ENCODE measurements at places on chromosomes 1 and 21.

- DNase-seq, result no peak
Observed at GRCh38 chr1:160656737-160657136, 9.9 kb upstream of the SLAMF1 start.

- no peak for DNase-seq
Observed at GRCh38 chr1:32521165-32521564, 18.1 kb upstream of the ZBTB8A start.

DNA sequence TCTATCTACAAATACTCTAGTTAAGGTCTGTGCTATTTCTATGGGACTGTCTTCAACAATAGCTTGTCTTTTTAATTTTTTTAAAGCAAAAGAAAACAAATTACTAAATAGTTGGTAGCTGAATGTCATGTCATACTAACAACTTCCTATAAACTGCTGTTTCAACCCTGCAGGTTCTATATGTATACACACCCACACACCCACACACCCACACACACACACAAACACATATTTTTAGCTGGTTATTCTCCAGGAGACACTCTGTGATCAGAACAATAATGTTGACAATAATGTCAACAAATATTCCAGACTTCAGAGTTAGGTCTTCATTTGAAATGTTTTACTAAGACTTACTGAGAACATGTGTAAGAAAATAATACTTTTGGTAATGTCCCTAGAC lies 66.7 kb downstream of the AK5 start:
- DNase-seq, result no peak

- no peak for DNase-seq
Observed at GRCh38 chr1:108884968-108885367, 8.2 kb downstream of the GPSM2 start.
